ENCODE measurements at places on chromosomes 7 and 10.

GRCh38 chr10:4199196-4199595, 414.2 kb upstream of the KLF6 start:
- no peak for DNase-seq

DNA sequence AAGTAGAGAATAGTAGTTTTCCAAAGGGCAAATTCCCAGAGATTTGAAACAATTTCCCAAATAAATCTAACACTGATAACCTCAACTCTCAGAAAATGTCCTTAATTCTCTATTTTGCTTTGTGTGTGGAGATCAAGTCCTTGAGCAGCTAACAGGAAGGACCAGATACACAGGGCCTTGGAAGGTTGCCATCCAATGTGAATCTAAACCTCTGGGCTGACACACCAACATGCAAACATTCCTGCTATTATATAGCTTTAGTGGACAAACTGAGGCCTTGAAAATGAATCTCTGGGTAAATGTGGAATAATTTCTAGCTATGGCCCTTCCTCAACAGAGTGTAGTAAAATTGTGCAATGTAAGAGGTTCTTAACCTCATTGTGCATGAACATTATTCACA, 44.1 kb upstream of the PARD3 start:
- DNase-seq: no peak

GRCh38 chr10:43304079-43304686, 37.3 kb upstream of the RASGEF1A start:
- DNase-seq: no peak

- no peak for DNase-seq
These were observed 33.6 kb upstream of the FAM20C start for GRCh38 chr7:158771-159170.

- DNase-seq: no peak
These were observed 20.7 kb upstream of the CAV2 start for GRCh38 chr7:116478834-116479233.

DNA sequence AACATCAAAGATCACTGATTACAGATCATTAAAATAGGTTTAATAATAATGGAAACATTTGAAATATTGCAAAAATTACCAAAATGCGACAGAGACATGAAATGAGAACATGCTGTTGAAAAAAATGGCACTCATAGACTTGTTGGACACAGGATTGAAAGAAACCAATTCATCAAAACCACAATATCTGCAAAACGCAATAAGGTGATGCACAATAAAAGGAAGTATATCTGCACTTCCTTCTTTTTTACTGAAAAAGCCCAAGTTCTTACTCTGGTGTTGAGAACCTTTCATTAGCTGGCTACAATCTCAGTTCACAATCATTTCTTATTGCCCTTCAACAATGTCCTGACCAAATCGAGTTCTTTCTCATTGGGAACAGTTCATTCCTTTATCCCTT, 28.7 kb downstream of the TMEM106B start:
- DNase-seq: no peak

DNA sequence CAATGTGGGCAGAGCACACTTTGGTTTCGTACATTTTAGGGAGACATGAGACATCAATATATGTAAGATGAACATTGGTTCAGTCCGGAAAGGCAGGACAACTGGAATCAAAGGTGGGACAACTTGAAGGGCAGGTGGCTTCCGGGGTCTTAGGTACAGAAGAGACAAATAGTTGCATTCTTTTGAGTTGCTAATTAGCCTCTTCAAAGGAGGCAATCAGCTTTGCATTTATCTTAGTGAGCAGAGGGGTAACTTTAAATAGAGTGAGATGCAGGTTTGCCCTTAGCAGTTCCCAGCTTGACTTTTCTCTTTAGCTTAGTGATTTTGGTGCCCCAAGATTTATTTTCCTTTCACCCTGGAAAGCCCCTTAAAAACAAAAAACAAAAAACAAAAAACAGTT, 21.3 kb downstream of the ZNF487 start:
- no peak for DNase-seq

DNA sequence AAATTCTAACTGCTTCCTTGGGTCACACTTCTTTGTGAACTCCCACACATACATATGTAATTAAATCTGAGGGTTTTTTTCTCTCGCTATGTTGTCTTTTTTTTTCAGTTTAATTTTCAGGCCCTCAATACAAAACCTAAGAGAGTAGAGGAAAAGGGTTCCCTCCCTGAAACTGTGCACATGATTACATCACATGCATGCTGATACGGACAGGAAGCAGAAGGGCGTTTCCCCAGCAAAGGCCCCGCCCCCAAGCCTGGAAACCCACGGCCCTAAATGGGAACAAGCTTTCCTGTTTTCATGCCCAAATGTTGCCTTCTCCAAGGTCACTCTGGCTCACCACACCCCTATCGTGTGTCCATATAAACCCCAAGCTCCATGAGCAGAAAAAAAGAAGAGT, 115.4 kb downstream of the TEX36 start:
- DNase-seq: no peak

DNA sequence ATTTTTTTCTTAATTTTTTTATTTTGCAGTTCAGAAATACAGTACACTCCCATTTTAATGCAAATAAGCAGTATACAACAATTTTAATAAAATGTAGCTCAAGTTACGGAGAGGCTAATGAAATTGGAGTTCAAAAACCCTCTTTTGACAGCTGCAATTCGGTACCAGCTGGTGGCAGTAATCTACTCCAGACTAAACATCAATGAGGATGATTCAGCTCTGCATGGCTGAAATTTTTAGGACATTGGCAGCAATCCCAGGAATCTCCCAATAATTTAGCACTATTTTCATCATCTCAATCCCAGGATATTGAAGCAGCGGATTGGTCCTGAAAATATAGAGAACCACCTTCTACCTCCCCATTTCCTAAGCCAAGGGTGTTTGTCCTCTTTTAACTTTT, 278.8 kb downstream of the CACNA2D1 start:
- peak; percentile 42 for DNase-seq

- no peak for DNase-seq
These were observed 789 bp downstream of the TCF7L2 start for GRCh38 chr10:112950714-112951358.

GRCh38 chr7:92832534-92833023, 3.8 kb downstream of the CDK6 start:
- DNase-seq: no peak

- no peak for DNase-seq
These were observed 617.9 kb upstream of the MKI67 start for GRCh38 chr10:128744092-128744491.

GRCh38 chr7:99379043-99379577, 4.6 kb downstream of the ARPC1B start:
- DNase-seq: peak; percentile 95

GRCh38 chr7:72445580-72445979, 33.4 kb upstream of the CALN1 start:
- DNase-seq: no peak

DNA sequence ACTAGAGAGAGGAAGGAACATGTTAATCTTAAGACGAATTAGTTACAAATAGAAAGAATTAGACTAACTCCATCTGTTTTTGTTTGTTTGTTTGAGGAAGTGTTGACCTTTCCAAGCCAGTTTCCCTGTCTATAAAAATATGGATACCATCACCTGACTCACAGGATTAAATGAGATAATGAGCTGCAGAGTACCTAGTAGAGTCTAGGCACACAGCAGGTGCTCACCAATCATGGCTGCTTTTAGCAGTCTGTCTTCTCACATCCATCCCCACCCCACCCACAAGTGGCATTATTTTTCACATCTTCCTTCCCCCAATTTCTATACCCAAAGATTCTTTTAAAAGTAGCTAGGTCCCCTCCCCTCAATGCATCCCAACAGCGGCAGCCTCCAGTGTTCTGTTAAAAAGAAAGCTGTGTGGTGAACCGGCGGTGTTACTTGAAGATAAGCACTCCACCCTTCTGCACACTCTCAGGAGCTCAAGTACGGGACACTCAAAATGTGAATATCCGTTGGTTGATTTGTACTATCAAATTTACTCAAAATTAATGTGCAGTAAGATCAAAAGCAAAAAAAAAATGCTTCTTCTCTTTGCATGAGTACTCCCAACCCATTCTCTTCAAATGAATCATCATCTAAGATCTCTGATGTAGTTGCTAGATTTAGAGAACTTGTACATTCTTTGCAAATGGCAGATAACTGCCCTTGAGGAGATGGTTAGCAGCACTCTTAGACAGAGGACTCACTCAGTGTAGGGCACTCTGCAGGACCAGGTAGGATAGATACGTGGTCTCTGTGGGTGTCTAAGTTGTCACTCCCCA, 145.4 kb upstream of the ASAH2 start:
- no peak for DNase-seq

DNA sequence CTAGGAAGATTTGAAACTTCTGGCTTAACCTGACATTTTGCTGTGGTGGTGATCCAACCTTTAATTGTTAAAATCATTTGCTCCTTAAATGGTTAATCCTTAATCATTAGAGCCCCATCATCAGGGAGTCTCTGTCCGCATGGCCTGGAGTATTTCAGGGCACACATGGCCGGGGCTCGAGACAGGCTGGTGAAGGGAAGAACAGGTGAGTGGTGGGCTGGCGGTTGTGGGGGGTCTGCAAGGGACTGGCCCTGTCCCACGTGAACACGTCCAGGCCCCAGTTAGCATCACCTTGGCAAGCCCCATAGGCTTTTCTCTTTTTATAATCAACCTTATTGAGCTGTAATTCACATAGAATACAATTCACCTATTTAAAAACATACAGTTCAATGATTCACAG, 109.5 kb downstream of the DNAJB6 start:
- DNase-seq: no peak

DNA sequence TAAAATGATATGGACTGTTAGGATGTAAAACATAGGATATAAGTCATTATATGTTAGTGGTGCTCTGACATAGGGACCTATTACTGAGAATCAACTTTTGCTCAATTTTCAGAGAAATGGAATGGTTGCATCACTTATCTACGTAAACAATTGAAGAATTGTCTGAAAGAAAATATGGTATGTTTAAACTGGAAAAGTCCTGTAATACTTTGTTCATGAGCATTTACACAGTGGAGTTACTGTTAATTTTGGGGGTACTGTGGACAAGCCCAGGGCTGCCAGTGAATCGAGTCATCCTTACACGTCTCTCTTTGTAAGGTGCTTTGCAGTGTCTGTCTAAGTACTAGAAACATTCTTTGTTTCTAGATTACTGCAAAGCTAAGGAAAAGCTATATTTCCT, 152.0 kb downstream of the ZNF22 start:
- DNase-seq: no peak

GRCh38 chr7:134512271-134512670, 15.1 kb upstream of the AKR1B10 start:
- DNase-seq: no peak

DNA sequence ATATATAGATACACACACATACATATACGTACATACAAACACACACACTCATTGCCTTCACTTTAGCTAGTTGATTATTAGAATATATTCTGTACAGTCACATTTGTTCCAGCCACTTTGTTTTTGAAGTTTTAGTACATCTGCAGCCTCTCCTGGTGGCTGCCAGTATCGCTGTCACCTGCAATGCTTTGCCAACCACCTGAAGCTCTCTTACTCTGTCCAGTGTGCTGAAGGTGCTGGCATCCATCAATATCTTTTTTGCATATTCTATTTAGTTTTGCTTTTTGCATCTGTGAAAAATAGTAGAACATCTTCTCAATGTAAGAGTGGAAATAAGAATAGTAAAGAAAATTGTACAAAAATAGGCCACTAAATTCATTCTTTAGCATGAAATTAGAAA, 388.6 kb downstream of the EXOC4 start:
- DNase-seq: no peak

DNA sequence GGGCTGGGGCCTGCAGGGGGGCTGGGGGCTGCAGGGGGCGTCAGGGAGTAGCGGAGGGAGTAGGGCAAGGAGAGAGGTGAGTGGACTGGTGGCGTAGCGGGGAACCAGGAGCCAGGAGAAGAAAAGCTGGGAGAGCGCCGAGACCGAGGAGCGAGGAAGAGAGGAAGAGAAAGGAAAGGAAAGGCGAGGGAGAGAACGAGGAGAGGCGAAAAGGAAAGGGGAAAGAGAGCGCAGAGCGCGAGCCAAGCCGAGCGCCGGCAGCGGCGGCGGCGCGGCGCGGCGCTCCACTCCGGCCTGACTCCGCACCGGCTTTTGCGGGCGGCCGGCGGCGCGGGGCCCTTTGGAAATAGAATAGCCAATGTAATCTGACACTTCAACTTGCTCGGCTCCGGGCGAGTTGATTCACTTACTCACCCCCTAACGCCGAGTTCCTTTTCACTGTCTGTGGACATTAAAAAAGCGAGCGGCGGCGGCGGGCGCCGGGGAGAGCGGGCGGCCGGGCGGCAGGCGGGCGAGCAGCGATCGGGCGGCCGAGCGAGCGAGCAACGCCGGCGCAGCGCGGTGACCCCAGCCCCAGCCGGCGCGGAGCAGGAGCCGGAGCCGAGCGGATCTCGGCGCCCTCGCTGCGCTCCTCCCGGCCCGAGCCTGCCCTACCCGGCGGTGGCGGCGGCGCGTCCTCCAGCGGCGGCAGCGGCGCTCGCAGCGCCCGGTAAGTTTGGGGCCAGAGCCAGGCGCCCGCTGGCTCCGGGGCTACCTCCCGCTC, at the start of gene ZMIZ1:
TSS of gene ZMIZ1 (plus strand) at position 405 of the 763 bp plus-strand sequence. CDS start 132,667 bp downstream, outside the sequence.
- peak; percentile 81 for DNase-seq

DNA sequence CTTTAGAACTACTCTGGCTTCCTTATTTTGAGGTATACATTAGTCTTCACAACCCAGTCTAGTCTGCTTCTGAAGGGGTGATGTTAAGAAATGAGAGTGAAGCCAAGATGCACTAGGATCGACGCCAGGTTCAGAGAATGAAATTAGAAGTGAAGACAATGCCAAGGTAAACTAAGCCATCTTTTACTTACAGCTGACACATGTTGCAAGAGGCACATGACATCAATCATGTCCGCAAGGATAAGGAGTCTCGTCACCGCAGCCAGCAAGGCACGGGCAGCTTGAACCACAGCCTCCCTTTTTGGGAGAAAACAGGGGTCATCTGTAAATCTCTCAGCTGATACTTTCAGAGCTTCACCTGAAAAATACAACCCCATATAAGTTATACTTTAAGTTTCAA, 156.7 kb downstream of the CTNNA3 start:
- DNase-seq: no peak

DNA sequence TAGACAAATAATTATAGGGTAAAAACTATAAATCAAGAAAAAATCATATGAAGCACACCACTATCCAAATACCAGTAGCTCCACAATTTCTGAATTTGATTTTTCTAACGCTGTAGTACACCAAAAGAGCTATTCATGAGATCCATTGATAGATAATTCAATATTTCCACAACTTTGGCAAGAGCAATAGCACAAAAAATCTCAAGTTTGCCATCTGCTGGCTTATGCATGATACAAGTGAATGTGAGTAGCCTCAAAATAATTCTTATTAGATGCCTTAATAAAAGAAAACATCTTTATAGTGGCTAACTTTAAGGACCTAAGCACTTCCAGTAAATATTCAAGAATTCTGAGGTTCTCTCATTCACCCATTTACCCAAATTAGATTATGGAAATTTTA, 2.2 kb upstream of the TMEM196 start:
- no peak for DNase-seq

DNA sequence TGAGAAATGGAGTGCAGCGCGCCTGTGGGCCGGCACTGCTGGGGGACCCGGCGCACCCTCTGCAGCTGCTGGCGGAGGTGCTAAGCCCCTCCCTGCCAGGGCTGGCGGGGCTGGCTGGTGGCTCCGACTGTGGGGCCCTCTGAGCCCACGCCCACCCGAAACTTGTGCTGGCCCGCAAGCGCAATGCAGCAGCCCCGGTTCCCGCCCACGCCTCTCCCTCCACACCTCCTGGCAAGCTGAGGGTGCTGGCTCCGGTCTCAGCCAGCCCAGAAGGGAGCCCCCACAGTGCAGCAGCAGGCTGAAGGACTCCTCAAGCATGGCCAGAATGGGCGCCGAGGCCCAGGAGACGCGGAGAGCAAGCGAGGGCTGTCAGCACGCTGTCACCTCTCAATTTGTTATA, 1063.0 kb upstream of the AUTS2 start:
- no peak for DNase-seq

Data from AG09319 (cell line).